ENCODE measurements at places on chromosomes 7 and 10.

DNA sequence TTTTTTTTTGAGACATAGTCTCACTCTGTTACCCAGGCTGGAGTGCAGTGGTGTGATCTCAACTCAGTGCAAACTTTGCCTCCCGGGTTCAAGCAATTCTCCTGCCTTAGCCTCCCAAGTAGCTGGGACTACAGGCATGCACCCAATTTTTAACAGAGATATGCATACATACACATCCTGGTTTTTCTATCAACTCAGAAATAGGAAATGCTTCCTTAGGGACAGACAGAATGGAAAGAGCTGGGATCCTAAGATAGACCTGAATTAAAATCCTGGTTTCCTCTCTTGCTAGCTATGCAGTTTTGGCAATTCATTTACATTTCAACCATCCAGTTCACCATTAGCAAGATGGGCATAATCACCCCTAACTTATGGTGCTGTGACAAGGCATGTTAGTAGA, 347.5 kb downstream of the GPAM start:
- DNase-seq = no peak

- DNase-seq = no peak
Measured at GRCh38 chr7:45122975-45123860, 11.7 kb upstream of the TBRG4 start.

- no peak for DNase-seq
Measured at GRCh38 chr10:61452655-61453641, at the start of gene TMEM26. TMEM26 (minus strand) TSS chr10:61453381; CDS start chr10:61453081, 300 bp downstream.

- no peak for DNase-seq
Measured at GRCh38 chr10:35495521-35496119, 109.5 kb upstream of the GJD4 start.

DNA sequence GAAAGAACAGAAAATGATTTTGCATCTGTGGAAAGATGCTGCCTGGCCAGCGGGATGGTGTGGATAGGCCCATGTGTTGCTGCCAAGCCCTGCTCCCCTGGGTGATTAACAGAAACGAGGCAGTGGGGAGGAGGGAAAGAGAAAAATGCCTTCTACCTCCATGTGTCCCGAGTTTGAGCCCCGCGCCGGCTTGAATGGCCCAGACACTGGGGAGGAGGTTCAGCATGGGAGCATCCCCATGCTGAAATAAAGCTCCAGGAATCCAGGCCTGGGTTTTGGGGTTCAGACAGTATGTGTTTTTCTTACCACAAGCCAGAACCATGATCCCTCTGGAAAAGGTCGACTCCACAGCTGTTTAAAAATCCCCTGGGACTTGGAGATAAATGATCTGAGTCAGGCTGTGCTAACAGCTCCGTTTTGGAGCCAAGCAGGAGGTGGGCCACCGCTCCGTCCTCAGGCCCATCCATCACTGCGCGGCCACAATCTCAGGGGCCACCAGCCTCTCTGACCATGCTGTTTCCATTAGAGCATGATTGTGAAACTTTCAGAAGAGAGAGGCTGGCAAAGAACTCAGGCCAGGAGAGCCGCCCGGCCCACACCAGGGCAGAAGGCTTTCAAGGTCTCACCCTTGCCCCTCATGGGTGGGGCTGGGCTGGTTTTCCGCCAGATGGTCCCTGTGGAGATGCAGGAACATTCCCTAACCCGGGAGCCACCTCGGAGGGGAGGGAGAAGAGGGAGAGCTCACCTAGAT, 299.7 kb downstream of the ZEB1 start:
- DNase-seq = no peak

DNA sequence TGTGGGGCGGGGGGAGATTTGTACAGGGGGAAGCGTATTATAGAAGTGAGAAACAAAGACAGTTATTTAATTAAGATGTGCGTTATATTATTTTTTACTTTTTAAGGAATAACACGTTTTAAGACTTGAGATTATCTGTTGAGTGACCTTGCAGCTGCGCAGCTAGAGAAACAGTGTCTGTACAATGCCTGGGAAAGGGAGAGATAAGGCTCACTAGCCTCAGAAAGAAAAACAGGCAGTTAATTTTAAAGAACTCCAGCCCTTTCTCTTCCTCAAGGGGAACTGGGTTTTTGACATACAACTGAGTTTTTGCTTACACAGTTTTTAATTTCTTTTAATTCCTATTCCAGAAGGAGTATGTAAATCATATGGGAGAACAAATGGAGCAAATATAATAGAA, 50.7 kb downstream of the LMBR1 start:
- no peak for DNase-seq
